Fibroblast of skin of left biceps (primary cell): ENCODE measurements at places on chromosomes 12 and 14.

- DNase-seq = no peak
Measured at GRCh38 chr14:36055681-36056225, 120.8 kb downstream of the PTCSC3 start.

GRCh38 chr12:3988519-3989217, 115.5 kb upstream of the PARP11 start:
- DNase-seq = no peak

- no peak for DNase-seq
Measured at GRCh38 chr12:43758247-43758727, 303 bp downstream of the PUS7L start.

DNA sequence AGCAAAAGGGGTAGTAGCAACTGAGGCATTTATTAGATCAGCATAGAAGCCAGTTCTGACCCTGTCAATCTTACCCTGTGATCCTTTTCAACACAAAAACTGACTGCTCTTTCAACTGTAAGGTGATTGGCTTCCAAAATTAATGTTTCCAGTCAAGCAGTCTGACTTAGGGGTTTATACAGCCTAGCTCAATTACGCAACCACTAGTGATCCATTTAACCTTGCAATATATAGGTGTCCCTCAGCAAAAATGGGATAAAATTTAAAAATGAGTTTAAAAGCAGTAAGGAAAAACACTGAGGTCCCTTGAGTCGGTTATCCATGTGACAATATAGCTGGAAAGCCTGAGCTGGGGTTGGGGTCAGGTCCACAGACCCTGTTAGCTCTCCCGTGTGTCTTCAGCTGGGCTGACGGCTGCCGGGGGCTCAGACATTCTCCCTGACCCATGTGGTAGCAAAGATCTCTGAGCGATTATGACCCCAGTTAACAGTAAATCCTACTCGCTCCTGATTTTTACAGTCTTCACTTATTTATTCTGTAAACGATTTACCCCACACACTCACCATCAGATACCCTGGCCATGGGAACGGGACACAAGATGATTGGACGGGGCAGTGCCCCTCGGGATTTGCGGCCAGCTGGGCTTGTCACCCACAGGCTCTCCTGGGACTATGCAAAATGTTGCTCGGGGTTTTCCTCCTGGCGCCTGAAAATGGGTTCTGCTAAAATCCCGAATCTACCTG, 16.6 kb downstream of the ADGRD1 start:
- no peak for DNase-seq

DNA sequence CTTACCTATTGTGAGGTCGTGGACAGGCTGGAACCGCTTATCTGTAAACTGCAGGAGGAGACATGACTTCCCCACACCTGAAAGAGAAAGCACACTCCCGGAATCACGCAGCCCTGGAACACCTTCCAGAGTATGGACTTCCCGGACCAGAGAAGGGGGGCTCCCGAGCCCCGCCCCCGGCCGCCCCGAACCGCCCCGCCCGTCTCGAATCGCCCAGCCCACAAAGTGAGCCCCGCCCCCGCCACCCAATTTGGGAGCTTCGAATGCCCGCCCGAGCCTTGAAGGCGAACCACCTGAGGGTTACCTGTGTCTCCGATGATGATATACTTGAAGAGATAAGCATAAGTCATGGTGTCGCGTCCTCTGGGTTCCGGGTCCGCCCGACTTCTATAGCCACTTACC, 235 bp downstream of the RAB2B start:
- no peak for DNase-seq

- no peak for DNase-seq
Measured at GRCh38 chr12:108392284-108392683, 53.2 kb upstream of the CMKLR1 start.
